Breast epithelium (tissue), 4 donors: ENCODE measurements at places on chromosomes 1 and 21. TPM values are rescaled to one million over a fixed set of nuclear protein-coding genes. Genes with fewer than 3 reads are reported as not detected.

GRCh38 chr1:35577071-35577998, 4.2 kb downstream of the TFAP2E start:
- peak; percentile 43 for DNase-seq

DNA sequence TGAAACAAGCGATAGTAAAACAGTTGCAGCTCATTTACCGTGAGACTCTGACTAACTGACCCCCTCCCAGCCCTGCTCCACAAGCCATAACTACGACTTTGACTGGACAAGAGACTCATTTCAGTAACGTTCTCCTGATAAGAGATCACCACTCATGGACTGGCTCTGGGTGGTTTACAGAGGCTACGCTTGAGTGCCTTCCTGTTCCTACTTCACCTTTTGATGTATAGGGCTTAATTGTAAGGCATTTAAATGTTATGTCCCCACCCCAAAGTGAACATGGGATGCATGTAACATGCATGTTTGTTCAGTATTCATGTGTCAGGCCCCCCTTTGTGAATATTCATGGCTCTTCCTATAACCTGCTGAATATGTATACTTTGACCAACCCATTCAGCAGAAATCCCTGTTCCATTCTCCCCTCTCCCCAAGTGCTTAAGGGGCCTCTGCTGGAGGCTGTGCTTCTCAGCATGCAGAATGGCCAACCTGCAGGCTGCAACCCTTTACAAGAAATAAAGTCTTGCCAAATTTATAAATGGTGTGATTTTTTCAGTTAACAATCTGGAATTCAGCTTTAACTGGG, 50.7 kb upstream of the SPOCD1 start:
- DNase-seq: no peak

The NMNAT1 gene
- 6.6 TPM for total RNA-seq

The MIXL1 gene
- total RNA-seq: not detected

DNA sequence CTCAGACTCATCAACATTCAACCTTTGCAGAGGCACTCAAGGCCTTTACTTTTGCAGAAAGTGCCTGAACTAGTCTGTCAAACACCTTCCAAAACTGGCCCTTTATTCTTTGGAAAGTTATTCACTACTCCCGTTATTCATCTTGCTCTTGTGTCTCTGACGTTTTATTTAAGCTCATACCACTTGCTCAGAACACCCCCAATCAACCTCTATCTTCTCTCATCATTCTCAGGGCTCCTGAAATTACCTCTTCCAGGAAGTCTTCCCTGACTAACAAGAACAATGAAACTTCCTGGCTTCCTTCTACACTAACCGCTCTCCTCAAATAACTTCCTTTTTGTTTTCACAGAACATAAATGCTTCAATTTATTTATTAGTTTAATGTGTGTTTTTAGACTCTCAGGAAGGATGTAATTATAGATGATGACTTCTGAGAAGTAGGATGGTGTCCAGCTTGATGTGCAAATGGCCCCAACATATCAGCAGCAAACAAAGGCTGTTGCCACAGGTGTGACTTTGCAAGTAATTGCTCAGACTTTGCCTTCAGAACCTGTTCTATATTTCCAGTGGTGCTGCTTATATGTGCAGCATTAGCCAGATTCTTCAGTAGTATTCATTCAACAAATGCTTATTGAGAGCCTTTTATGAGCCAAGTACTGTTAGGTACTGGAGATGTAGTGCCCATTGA, 22.8 kb upstream of the BATF3 start:
- no peak for DNase-seq

DNA sequence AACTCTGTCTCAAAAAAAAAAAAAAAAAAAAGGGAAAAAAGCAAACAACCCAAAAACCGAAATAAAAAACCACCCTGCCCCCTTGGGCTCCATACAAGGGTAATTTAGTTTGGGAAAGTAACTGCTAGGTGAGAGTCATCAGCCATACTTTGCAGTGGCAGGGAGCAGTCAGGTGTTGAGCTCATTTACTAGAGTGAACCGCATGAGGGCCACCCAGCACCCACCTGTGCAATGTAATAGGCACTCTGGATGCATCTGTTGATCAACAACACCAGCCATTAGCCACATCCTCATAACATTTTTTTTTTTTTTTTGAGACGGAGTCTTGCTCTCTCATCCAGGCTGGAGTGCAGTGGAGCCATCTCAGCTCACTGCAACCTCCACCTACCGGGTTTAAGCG, 9.1 kb downstream of the INAVA start:
- no peak for DNase-seq

- DNase-seq: no peak
These were observed 39.9 kb upstream of the TADA1 start for GRCh38 chr1:166915941-166916340.
